Esophagus muscularis mucosa (tissue), 4 donors: ENCODE measurements at places on chromosomes 16 and 17. TPM values are rescaled to one million over a fixed set of nuclear protein-coding genes. Genes with fewer than 3 reads are reported as not detected.

- H3K27me3 ChIP-seq, result no peaks in the 10 kb centered on the region
- no peak overlapping the region for H3K27ac ChIP-seq
- H3K36me3 ChIP-seq, result peaks cover 84% of the 10 kb centered on the region
- no peaks in the 10 kb centered on the region for H3K4me1 ChIP-seq
These were observed 96.6 kb downstream of the HELZ start for GRCh38 chr17:67148352-67148751.

DNA sequence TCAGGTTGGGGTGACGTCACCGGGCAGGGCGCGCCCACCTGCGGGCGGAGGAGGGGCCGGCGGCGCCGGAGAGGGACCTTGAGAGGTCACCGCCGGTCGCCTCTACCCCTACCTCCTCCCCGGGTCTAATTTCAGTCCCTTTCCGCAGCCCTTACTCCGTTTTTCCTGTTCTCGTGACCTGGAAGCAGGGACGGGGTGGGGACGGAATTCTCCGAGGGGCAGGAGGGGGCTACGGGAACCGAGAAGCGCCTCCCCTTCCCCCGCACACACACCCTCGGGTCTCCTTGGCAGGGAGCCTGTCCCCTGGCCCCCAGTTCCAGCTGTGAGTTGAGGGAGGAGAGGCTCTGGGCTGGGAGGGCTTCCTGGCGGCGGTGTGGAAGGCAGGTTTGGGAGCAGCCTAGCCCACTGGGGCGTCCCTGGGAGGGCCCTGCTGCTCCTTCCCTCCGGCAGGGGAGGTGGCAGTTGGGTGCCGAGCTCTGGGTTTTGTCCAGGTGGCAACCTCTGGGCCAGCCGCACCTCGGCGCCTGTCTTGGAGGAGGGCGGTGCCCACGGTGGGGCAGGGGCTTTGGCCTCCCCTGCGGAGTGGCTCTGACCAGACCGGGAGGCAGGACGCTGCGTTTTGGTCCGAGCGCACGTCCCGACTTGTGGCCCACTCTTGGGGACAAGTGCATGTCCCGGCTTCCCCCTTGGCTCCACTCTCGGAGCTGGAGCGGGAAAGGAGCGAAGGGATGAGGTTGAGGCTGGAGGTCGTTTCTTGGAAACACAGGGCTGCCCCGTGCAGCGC lies 773 bp downstream of the SYNGR3 start:
- peaks cover 49% of the 10 kb centered on the region for H3K4me1 ChIP-seq
- peaks cover 11% of the 10 kb centered on the region for H3K36me3 ChIP-seq
- H3K27me3 ChIP-seq, result peaks cover 3% of the 10 kb centered on the region

DNA sequence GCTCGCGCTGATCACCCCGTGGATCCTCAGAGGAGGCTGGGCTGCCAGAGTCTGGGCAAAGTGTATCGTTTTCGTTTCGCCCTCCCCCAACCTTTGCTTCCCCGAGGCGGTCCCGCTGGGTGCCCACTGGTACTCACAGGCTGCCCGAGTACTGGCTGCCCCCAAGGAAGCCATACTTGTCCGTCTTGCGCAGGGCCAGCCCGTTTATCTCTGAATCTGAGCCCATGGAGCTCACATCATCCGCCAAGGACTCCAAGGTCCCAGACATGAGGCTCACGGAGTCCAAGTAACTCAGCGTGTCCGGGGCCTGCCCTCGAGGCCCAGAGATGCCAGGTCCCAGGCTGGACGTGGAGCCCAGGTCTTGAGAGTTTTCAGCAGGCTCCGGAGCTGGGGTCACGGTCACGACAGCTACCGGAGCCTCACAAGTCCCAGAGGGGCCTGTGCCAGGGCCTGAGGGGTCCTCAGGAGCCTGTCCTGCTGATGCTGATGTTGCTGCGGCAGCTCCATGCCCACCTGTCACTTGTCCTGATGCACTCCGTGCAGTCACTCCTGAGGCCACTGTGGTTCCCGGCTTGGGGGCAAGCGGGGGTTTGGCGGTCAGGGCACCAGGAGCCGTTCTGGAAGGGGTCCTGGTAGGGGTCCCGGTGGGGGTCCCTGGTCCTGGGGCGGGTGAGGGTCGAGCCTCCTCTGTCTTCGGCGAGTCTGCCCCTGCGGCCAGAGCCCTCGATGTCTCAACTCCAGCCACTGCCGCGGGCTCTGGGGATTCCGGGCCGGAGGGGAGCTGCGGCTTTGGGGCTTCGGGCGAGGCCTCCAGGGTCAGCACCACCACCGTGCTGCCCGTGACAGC lies 980 bp downstream of the TBC1D10B start:
- peak overlapping the region; percentile 81 for H3K27ac ChIP-seq
- no peaks in the 10 kb centered on the region for H3K27me3 ChIP-seq
- H3K4me3 ChIP-seq, result peak overlapping the region; percentile 96
- H3K4me1 ChIP-seq, result peaks cover 54% of the 10 kb centered on the region
- no peak for DNase-seq

GRCh38 chr17:49407086-49407485 lies 7.6 kb downstream of the PHB1 start:
- peaks cover 8% of the 10 kb centered on the region for H3K4me1 ChIP-seq
- no peak overlapping the region for H3K27ac ChIP-seq
- H3K4me3 ChIP-seq, result no peak overlapping the region

DNA sequence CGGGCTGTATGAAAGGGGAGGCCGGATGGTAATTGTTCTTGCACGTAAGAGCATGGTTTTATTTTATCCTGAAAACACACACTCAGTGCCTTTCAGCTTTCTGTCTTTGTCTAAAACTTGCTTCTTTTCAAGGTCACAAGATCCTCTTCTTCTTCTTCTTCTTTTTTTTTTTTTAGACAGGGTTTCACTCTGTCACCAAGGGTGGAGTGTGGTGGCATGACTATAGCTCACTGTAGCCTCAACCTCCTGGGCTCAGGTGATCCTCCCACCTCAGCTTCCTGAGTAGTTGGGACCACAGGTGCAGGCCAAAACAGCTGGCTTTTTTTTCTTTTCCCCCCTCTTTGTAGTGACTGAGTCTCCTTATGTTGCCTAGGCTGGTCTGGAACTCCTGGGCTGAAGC lies 15.9 kb upstream of the ZNF629 start:
- no peaks in the 10 kb centered on the region for H3K27me3 ChIP-seq
- H3K4me1 ChIP-seq, result peaks cover 10% of the 10 kb centered on the region
- H3K27ac ChIP-seq, result no peak overlapping the region
- no peaks in the 10 kb centered on the region for H3K36me3 ChIP-seq

DNA sequence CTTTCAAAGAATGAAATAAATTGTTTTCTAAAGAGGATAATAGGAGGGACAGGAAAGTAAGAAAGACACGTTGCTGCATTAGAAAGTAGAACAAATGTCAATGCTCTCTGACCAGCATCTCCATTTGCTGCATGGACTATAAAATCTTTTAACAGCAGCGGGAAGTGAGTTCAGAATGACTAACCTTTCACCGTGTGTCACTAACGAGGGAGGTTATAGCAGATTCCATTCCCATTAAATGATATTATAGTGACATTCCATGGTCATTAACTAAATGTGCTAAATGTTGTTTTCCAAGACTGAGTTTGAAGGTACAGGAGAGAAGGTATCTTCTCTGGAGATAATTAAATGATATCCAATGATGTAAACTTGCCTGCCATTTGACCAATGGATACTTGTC lies 127.1 kb upstream of the HS3ST3A1 start:
- H3K27ac ChIP-seq, result no peak overlapping the region
- DNase-seq, result no peak
- no peak overlapping the region for H3K4me3 ChIP-seq
- no peaks in the 10 kb centered on the region for H3K27me3 ChIP-seq
- no peaks in the 10 kb centered on the region for H3K36me3 ChIP-seq

CD7 gene
- 2.0 TPM for total RNA-seq

IGF2BP1 gene
- not detected for total RNA-seq

RCVRN gene
- not detected for total RNA-seq

MRM3 gene
- total RNA-seq, result 17.4 TPM

SMPD3 gene
- total RNA-seq, result 0.42 TPM

DNAJA2 gene
- total RNA-seq, result 68.2 TPM
